ENCODE measurements at places on chromosomes 4 and X.

DNA sequence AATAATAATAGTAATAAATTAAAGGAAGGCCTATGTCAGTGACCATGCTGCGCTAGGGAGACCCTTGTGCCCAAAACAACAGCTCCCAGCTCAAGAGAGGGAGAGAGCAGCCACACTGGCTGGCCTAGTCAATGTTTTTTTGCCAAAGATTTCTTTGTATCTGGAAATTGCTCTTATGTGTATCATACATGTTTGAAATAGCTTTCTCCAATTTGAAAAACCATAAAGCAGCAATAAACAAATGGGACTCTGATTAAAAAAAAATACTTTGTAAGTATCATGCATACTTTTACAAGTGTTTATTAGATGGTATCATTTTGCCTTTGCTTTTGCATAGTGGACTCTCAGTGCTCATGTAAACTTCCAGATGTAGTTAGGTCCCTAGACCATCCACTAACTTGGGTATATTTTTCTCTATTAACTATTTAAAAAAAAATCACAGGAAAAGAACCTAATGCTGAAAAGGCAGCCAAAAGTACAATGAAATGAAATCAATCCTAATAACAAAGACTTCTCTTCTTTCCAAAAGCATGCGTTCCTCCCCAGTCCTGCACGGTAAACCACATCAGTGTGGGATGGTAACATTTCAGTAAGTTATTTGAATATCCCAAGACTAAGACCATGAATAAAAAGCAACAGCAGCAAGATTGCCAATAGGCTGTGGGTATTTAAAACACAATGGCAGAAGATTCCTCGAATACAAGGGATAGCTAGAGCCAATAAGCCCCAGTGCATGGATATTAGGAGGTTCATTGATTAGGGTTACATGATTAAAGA lies 117.6 kb downstream of the PALLD start:
- DNase-seq: no peak

DNA sequence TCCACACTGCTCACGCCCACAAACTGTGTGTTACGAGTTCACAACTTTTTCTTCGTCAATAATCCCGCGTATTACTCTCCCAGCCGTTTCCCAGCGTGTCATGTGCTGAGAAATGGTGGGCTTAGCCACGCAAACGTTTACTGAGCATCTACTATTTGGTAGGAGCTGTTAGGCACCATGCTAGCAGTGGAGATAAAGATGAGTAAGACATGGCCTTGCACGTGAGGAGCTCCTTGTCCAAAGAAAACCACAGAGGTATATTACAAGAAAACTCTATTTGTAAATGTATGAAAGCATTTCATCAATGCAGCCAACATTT lies 821 bp upstream of the TMEM128 start:
- no peak for DNase-seq

GRCh38 chr4:145511913-145512522 lies 30.4 kb downstream of the SMAD1 start:
- no peak for DNase-seq

DNA sequence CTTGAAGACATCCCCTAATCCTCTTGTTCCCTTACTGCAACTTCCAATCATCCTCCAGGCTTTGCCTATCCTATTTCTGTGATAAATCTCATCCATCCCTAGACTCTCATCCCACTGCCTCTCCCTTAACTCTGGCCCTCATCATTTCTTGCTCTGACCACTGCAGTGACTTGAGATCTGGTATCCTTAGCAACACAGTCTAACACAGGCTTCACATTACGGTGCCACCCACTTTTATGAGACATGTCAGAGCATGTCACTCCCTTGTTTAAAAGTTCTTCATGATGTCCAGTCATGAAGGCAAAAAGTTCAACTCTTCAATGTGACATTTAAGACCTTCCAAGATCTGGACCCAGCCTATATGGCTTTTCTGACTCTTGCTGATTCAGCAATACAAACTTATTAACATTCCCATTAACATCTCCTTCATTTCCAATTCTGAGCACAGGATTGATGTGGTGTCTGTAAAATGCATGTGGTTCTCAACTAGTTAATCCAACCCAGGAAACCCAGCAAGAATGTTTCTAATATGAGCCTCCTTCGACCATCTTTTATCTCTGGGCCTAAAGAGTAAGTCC lies 64.0 kb downstream of the OR13H1 start:
- no peak for DNase-seq

DNA sequence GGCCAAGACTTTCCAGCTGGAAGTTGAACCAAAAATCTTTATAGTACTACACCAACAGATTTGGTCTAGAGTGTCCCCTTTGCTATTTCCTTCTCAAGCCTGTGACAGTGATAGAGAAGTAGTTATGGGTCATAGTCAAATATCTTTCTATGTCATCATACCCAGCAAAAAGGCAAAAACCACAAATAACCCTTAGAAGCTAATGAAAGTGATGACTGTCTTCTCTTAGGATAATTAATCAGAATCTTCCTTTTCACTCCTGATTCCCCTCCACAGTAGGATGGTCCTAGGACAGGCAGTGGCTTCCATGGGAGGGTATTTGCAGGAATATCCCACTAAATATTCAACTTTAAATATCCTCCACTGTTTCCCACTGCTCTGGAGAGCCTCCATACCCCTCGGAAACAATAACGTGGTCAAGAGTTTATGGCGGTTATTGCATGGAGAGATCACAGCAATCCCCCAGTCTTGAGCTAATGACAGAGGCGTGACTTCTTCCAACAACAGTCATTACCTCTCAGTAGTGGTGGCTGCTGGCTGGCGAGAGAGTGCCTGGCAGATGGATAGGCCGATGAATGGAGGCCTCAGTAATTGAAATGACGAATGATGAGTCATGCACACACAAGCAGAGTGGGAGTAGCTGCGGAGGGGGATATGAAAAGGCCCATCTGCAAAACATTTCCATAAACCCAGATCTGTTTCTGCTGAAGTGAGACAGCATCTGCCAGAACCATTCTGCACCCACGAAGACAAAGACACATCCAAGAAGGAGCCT lies 154.9 kb downstream of the STK32B start:
- DNase-seq: no peak

All from inflammatory macrophage (primary cell).